ENCODE measurements at places on chromosomes 1 and 21.

DNA sequence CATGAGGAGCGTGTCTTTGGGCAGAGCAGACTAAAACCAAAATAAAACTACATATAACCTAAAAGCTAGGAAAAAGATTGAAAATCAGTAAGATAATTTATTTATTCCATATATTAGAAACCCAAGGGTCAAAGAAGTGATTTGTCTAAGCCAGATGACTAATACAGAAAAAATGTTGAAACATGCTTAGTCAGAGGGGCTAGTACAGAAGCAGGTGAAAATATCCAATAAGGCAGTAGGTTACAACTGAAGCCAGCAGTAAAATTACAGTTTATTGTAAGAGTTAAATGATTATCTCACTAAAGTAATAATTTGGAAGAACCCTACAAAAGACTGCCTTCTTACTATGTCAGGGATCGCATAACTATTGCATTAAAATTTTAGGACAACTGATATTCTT, 1190.9 kb upstream of the PRMT6 start:
- DNase-seq, result no peak

- no peak for DNase-seq
These were observed 108.2 kb downstream of the CDC7 start for GRCh38 chr1:91608876-91609275.

DNA sequence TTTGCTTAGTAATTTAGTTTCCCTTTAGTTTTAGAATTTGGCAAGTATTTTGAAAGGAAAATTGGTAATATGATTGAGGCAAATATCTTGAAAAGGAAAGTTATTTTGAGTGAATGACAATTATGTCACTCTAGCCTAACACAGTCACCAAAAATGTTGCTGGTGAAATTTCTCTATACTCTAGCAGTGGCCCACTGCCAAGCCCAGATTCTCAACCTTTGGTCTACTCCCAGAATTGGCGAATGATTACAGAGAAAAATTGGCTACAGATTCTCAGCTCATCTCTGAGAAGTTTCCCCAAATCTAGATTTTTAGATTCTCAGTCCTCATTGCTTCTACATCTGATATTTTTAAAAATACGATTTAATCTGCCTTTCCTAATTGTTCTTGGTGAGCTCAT, 84.9 kb downstream of the PIGK start:
- DNase-seq, result no peak

GRCh38 chr1:214192825-214193643, 87.9 kb upstream of the SMYD2 start:
- DNase-seq, result no peak

GRCh38 chr1:40625076-40625475, 40.4 kb downstream of the RIMS3 start:
- DNase-seq, result no peak

DNA sequence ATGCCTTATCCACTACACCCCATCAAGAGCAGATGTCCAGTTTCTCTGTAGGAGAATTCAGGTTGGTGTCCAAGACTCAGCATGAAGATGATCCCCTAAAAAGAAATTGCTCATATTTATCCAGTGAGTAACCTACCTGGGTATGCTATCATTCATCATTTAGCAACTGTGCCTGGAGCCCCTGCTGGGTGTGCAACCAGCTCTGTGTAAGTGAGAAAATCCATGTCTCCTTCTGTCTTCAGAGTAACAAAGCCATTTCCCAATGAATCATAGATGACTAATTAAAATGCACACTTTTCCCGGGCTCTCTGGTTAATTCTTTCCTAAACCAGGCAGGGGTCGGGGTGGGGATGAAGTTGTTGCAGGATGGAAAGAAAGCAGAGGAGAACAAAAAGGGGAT, 35.8 kb downstream of the OLFML3 start:
- DNase-seq, result no peak

- DNase-seq, result no peak
These were observed 80.8 kb upstream of the HNRNPU start for GRCh38 chr1:244945109-244945671.

DNA sequence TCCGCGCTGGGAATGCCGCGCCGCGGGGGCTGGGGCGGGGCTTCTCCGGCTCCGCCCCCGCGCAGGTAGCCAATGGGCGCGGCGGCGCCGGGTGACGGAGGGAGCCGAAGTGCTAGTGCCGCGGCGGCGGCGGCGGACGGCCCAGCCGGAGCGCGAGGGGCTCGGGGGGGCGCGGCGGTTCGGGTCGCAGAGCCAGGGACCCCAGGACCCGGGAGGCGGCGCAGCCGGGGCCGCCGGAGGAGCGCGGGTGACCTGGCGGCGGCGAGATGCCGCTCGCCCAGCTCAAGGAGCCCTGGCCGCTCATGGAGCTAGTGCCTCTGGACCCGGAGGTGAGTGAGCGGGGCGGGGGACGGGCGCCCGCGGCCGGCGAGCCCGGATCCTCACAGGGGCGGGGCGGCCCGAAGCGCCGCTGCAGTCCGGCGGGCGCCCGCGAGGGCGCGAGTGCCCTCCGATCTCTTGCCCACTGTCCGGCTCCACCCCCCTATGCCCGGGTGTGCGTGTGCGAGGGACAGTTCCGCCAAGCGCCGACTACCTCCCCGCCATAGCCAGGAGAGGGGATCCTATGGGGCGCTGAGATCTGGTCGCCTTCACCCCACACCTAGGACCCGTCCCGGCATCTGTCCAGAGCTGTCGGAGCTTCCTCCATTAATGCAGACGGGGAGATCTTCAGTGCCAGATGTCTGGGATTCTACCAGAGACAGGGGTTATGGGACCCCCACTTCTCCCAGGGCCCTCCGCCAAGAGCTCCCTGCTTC, at the start of gene RPS6KA1:
Gene RPS6KA1 (plus strand): TSS at position 107 of the 755 bp plus-strand sequence. CDS start 160 bp downstream, at position 267.
- peak; percentile 51 for DNase-seq

DNA sequence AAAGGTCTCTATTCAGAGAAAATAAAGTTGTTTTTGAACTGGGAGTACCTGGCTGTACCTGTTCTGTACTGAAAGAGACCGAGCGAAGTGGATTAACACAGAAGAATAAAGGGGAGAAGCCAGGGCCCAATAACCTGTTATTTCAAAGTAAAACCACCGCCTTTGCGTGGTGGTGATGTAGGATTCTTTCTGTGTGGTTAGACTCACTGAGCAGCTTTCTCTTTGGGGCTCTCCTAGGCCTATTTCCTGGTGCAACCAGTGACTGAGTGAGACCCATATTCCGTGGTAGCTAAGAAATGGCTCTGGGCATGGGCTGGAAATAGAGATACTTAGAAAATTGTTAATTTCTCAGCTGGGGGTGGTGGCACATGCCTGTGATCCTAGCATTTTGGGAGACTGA, 99.9 kb downstream of the XCL2 start:
- no peak for DNase-seq
